ENCODE measurements at places on chromosomes 7 and 10.

DNA sequence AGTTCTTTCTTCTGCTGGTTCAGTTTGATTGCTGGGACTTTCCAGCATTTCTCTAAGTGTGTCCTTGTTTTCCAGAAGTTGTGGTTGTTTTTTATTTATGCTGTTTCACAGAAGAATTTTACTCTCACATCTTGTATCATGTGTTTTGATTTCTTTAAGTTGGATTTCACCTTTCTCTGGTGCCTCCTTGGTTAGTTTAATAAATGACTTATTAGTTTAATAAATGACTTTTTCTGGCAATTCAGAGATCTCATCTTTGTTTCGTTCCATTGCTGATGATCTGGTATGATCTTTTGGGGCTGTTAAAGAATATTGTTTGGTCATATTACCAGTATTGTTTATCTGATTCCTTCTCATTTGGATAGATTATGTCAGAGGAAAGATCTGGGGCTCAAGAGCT lies 59.8 kb upstream of the CYP2C9 start:
- no peak for DNase-seq

DNA sequence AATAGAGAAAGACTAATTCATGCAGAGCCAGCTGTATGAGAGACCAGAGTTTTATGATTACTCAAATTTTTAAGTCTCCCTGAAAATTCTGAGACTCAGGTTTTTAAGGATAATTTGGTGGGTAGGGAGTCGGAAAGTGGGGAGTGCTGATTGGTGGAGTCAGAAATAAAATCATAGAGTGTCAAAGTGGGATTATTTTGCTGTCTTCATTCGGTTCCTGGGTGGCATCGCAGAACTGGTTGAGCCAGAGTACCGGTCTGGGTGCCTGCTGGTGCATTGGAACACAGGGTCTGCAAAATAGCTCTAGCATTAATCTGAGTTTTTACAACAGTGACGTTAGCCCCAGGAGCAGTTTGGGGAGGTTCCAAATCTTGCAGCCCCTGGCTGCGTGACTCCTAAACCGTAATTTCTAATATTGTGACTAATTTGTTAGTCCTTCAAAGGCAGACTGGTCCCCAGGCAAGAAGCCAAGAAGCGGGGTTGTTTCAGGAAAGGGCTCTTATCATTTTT lies 32.4 kb downstream of the GPRIN2 start:
- DNase-seq = no peak

DNA sequence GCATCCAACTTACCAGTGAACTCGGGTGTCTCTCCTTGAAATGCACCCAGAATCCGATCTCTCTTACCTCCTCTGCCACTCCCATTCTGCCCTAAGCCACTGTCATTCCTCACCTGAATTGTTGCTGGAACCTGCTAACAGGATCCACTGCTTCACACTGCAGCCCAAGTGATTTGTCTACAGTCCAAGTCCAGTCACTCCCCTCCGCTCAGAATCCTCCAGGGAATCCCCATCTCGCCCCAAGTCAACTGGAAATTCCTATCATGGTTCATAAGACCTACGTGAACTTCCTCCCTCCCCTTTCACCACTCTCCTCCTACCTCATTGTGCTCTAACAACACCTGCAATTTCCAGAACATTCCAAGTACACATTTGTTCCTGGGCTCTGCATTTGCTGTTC lies 91.3 kb downstream of the SCRN1 start:
- DNase-seq = no peak

DNA sequence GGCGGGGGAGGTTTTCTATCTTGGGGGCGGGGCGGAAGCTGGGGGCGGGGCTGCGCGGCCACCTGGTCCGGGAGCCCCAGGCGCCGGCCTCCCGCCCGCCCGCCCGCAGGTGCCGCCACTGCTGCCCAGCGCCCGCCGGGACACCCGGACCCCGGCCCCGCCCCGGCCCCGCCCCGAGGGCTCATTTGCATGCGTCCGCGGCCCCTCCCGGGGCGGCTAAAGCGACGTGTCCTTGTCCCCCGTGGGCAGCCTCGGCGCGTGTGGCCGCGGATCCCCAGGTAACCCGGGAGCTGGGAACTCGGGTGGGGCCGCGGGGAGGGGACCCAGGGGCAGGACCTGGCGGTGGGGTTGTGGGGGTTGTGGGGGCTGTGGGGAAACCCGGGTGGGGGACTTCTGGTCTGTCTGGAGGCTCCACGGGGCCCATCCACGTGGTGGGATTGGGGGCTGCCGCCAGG lies at the start of gene BHLHA15:
Gene BHLHA15, plus strand, starts transcription at position 219 of the 455 bp plus-strand sequence. CDS start 871 bp downstream, outside the sequence.
- DNase-seq = peak; percentile 7

GRCh38 chr7:8296362-8296659 lies 34.3 kb upstream of the ICA1 start:
- no peak for DNase-seq

- DNase-seq = no peak
These were observed 29.9 kb downstream of the ADCYAP1R1 start for GRCh38 chr7:31082017-31082416.

DNA sequence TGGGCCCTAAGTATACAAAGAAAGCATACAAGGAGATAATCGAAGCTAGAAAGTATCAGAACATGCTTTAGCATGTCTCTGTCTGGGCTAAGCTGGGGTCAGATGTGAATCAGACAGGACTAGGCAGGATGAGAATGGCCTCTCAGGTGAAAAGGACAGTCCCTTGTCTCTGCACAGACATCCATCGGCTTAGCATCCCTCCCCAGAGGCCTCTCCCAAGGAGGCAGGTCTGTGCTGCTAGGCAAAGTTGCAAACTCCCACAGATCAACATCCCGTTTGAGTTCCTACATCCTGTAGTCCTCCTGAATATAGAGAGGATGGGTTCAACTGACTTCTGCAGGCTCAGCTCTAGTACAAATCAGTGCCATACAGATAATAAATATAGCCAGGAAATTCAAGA lies 24.5 kb downstream of the CHST15 start:
- DNase-seq = no peak

DNA sequence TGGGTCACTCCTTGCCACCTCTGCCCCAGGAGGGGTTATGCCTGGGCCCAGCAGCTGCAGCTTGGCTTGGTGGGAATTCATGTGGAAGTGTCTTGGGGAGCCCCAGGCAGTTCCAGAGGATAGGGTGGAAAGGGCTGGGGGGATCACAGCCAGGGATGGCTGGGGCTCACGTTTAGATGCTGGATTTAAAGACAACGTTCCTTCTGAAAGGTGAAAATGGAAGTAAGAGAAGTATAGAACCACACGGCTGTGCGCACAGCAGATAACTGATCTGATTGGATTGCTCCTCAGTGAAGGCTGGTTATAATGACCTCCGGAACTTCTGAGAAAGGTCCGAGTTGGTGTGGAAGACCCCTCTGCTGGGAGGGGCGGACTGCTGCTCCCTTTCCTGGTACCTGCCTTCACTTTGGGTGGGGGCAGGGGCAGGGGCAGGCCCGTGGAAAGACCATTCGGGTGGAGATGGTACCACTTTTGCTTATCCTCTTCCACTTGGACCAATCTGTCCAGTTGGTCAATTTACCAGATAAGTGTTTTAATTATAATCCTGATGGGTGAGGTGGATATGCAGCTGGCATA lies 7.9 kb upstream of the MYL7 start:
- no peak for DNase-seq

DNA sequence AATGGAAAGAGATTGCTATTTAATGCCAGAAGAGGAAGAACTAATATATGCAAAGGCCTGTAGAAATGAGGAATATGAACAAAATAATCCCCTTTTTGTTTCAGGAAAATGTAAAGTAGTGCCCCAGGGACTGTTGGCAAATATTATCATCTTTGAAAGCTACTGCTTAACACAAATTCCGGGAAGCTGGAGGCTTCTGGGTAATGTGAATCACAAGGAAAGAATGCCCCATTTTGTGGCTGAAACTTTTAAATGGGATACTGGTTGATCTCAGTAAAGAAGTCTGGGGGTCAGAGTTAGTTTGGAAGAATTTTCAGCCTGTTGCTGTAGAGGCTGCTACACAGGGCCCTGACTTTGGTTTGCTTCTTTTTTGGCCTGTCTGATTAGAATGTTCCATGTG lies 141.0 kb downstream of the PTEN start:
- no peak for DNase-seq

- DNase-seq = no peak
These were observed 1.8 kb downstream of the GSTO1 start for GRCh38 chr10:104256335-104256961.

Data from activated CD4-positive, alpha-beta T cell treated with anti-CD3 and anti-CD28 coated beads, Interleukin-2, Interleukin-6, amounts not matched to agents 100 ng/mL and 50 ng/mL, durations not matched to agents 16 hours and 8 hours (primary cell).